ENCODE measurements at places on chromosomes 2 and 18.

GRCh38 chr2:60964651-60965498, 52.6 kb upstream of the PEX13 start:
- no peak for DNase-seq

DNA sequence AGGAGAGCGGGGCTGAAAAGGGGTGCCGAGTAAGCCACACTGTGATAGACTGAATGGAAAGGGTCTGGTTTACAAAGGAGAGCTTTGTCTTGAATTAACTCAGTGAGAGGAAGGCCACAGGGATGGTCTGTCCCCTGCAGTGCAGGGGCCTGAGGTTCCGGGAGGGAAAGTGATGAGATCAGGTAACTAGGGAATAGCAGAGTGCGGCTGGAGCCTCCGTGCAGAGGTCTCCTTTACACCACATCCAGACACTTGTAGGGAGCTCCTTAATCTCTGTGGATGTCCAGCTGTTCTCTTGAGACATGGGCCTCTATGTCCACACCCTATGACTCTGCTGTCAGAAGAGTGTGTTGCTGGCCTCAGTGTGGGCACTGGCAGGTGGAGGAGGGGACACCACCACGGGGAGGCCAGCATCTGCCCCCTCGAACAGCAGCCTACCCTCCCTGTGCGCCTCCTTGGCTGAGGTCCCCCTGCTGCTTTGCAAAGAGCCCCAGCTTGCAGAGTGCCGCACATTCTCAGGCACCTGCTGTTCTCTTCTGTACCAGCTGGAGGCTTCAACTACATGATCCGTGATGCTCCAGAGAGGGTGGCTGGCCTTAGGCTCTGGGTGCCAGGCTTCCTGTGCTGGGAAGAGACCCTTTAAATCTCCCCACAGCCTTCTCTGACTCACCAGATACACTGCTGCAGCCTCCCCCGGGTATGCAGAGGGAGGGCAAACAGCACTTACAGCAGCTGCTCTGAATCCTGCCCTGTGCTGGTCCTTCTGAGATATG, 25.9 kb downstream of the ENOSF1 start:
- DNase-seq, result no peak

GRCh38 chr2:157785200-157785599, 90.9 kb downstream of the ACVR1 start:
- no peak for DNase-seq

- no peak for DNase-seq
Observed at GRCh38 chr2:236818281-236819045, 248.8 kb downstream of the ACKR3 start.

DNA sequence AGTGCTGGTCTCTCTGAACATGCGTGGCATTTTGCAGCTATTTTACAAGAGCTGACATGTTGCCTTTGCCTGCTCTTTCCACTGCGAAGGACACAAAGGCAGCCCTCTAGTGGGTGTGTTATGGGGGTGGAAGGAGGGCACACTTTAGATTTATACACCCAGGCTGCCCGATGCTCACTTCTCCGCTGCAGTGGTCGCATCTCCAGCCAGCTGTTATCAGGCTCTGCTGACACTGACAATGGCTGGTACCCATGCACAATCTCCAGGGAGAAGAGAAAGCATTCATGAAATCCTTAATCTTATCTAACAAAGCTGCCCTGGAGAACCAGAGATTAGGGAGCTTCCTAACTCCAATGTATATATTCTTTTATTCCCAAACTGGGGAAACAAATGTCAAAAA, 113.5 kb downstream of the EPHA4 start:
- no peak for DNase-seq

DNA sequence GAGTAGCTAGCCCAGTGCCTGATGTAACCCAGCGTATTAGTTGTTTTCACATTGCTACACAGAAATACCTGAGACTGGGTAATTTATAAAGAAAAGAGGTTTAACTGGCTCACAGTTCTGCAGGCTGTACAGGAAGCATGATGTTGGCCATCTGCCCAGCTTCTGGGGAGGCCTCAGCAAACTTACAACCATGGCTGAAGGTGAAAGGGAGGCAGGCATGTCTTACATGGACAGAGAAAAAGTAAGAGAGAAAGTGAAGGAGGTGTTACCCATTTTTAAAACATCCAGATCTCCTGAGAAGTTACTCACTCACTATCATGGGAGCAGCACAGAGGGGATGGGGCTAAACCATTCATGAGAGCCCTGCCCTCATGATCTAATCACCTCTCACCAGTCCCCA, 6.1 kb upstream of the CYRIA start:
- DNase-seq, result no peak

DNA sequence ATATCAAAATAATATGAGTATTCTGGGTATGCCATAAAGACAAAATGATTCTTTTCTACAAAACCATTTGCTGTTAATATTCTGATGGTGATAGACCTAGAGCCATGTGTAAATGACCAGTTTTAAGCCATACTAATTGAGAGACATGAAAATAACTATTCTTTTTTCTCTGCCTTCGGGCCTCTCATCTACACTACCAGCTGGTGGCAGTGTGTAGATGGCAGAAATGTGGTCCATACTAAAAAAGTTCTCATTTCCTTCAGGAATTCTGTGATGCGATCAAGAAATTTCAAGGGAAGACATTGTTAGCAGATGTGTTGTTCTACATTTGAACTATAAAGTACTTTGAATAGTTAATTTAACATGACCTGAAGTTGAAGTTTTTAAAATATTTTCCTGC, 485.2 kb downstream of the TRIB2 start:
- no peak for DNase-seq

- no peak for DNase-seq
Observed at GRCh38 chr2:219125886-219126270, 34.7 kb downstream of the NHEJ1 start.

GRCh38 chr2:70133127-70133452, 45.8 kb downstream of the PCBP1 start:
- DNase-seq, result no peak

GRCh38 chr2:66523990-66524389, 89.1 kb downstream of the MEIS1 start:
- DNase-seq, result no peak

GRCh38 chr18:57644540-57644939, 22.9 kb upstream of the NARS1 start:
- no peak for DNase-seq

- no peak for DNase-seq
Observed at GRCh38 chr2:194550702-194551101, 1106.3 kb upstream of the SLC39A10 start.

- no peak for DNase-seq
Observed at GRCh38 chr2:74399785-74400184, 19.7 kb upstream of the DCTN1 start.

- no peak for DNase-seq
Observed at GRCh38 chr2:207334301-207334623, 168.5 kb upstream of the KLF7 start.

DNA sequence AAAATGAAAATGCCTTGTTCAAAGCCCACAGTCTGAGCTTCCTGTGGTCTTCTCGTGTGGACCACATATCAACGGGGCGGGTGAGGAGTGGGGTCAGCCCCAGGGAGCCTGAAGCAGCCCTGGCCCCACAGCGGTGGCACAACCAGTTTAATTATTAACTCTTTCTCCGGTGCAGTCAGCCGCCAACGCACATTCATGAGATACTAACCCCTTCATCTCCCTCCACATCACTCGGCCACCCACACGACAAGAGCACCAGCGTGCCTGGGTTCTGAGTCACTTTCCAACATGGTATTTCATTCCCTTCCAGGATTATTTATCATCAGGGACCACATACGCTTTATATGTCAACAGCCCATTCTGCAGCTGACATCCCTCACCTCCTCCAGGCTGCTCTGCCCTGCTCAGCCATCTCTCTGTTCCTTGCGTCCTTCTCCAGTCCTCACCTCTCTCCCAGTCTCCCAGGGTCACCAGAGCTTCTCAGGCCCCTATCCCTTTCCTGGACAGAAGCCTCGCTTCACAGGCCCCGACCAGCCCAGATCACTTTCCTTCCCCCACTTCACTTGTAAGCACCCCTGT, 48.0 kb upstream of the ID2 start:
- no peak for DNase-seq

DNA sequence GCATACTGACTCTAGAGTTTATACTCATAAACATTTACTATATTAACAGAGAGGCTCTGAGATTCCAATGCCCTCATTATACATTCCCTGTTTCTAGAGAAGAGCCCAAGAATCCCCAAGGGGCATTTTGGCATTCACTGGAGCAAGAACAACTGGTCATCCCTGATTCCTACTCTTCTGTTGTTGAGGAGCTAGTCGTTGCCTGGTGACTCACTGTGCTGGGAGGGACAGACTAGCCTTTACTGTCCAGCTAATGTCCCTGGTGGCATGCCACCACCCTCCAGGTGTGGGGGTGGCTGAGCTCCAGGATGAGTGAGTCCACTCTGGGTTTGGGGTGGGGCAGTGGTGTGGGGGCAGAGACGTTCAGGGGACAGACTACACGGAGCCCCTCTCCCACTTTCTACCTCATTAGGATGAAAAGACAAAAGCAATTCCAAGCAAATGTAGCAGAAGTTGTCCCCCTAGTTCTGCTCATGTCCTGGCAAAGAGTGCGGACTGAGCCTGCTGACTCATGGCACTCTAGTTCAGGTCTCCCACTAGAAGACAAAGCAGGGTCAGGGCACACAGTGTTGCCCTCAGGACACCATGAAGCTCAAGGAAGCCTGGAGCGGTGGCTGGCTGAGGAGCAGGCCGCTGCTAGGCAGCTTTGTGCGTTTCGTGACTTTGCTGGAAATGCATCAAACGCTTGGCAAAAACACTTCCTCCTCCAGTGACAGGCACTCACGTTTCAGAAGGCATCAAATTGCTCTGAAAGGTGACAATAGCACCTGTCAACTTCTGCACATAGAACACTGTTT, 49.4 kb downstream of the RHOB start:
- no peak for DNase-seq

DNA sequence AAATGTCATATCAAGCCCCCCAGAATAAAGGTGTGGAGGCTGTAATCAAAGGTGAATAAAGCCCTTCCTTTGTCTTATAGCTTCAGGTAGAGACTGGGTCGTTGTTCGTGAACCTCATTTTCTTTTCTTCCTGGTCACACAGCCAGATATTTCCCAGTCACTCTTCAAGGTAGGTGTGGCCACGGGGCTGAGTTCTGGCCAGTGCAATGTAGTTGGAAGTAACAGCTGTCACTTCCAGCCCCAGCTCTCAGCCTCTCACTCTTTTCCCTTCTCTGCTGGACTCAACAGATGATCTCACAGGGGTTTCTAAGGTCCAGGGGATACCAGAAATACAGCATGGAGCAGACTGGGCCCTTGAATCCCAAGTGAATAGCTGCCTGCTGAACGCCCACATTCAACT, 15.8 kb upstream of the TRPM8 start:
- DNase-seq, result no peak

- no peak for DNase-seq
Observed at GRCh38 chr18:11991021-11991795, 9.9 kb downstream of the IMPA2 start.

DNA sequence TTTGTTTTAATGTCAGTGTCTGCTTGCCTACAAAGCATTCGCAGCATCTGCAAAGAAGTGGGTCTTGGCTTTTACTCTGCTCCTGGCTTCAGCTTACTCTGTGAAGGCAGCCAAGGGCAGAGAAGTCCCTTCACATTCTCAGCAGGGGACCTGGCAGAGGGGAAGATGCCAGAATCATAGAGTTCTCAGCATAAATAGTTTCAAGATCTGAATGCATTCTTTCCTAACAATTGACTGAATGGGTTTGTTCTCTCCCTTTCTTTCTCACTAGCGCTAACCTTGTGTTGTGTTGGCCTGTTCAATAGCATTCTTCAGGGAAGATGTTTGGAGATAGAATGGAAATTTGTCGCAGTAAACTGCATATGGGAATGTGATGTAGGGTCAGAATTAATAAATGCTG, 106.9 kb downstream of the FARSB start:
- no peak for DNase-seq

GRCh38 chr2:85167479-85167878, 34.3 kb downstream of the TCF7L1 start:
- DNase-seq, result no peak

DNA sequence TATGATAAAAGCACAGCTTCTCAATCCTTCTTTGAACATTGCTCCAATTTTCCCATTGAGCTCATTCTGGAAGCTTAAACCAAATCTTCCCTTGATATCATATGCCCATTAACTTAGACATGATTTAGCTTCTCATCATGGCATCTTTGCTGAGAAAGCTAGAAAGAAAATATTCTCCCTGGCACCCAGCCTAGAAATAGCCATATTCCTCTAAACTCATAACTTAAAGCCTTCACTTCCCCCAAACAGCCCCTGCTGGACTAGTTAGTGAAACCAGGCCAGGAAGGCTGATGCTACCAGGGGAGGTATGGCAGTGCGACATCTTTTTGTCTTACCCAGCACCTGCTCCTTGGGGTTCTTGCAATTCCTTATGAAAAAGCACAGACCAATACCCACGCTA, 4.3 kb downstream of the AAK1 start:
- no peak for DNase-seq

DNA sequence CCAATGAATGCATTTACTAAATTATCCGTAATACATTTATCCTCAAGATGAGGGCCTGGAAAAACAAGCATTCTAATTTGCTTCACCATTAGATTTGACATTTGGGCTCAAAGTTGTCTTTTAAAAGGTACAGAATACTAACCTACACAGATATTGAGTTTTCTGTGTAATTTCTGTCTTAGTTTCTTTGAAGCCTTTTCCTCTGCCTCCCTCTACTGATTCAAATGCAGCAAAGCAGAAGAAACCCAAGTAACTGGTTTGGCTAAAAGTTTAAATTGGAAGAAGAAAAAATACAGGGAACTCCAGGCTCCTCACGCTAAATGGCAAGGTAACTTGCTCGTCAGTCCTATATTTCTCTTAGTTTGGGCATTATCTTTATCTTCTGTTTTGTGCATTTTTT, 53.3 kb upstream of the SLC5A7 start:
- no peak for DNase-seq

- DNase-seq, result no peak
Observed at GRCh38 chr2:99259465-99259864, 4.0 kb upstream of the LYG2 start.

- no peak for DNase-seq
Observed at GRCh38 chr2:102660070-102660469, 40.7 kb downstream of the SLC9A2 start.

DNA sequence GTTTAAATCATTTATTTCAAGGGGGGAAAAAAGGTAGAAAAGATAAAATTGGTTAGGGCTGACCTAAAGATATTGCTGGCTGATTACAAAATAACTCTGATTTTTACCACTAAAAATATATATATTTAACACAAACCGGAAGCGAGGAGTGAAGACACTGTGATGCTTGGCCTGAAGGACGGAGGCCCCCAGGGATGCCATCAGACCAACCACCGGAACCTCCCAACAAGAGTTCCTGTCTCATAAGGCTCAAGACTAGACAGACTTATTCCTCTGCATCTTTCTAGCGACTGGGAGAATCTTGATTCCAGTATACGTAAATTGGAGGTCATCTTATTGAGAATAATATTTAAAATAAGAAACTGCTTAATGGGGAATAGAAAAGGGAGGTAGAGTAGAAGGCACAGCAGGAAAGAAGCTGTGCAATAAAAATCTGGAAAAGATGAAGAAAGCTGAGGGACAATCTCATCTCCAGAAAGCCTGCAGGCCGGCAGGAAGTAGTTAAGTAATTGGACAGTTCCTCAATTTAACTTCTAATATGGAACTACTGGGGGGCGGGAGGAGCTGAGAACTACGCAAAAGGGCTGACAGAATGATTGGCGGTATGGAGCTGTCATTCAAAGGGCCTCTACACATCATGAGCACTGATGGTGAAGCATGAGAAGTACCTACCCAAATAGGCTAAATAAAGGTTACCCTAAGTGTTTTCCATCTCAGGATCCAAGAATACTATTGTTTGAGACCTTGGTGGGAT, 91.1 kb downstream of the DTNB start:
- no peak for DNase-seq

- DNase-seq, result no peak
Observed at GRCh38 chr2:135125940-135126339, 73.8 kb downstream of the RAB3GAP1 start.

GRCh38 chr2:200625958-200626363, 40.1 kb downstream of the AOX1 start:
- no peak for DNase-seq

Data from stimulated activated CD8-positive, alpha-beta memory T cell treated with anti-CD3 and anti-CD28 coated beads, Interleukin-4, amount 100 ng/mL, for 4 hours (primary cell).